ENCODE measurements at places on chromosomes 2 and 18.

DNA sequence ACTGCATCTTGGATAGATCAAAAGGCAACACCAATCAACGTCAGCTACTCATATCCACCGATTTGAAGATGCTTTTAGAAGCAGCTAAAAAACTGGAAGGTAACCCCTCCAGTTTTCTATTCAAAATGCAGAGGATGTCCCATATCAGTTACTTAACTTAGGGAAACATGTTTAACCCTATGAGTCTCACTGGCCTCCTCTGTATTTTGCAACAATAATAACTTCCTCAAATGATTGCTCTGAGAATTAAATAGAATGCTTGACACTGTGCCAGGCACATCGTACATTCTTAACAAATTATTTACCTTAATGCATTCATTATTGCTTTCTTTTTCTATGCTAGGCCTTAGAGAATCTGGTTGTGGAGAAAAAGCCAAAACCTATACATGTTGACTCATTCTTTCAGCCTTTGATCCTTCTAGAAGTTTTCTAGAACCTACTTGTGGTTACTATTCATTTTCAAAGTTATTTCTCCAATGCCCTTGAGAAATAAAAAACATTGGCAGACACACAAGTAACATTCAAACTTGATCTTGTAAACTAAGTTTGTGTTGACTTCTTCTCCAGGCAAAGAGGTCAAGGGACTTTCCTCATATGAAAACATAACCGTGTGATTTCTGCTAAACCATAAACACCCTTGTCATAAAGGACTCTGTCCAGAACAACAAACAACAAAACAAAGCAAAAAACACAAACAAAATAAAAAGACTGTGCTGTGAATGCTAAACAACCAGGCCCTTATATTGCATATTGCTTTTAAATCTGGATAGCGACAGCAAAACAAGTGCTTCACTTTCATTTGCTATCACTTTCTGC is 4.6 kb downstream of the DOCK10 start:
- DNase-seq = no peak

DNA sequence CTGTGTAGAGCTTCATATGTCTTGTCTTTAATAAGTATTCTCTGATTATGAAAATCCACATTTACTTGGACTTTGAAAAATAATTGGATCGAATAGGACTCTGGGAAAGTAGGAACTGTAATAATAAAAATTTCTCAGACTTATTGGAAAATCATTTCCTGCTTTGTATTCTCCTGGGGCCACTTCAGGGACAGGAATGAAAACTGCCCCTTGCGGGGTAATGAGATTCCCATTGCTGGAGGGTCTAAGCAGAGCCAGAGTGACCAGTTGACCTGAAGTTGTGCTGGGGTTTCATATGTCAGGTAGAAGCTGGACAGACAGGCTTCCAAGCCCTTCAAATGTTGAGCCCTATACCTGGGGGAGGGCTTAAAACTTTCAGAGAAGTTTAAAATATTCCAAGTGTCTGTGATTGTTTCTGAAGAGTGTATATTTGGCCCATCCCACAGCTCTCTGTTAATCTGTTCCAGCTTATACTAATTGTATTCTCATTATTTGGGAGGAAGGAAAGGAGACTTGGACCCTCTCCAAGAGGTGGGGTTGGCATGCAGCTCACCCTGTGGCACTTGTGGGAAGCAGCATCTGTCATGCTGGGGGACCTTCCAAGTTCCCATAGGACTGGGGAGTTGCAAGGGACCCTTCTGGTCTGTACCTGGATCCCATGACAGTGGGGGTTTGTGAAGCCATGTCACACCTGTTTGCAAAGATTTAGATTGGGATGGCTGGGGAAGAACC is 268.7 kb upstream of the ATP5MC3 start:
- no peak for DNase-seq

GRCh38 chr18:48750485-48751175 is 200.1 kb downstream of the SMAD7 start:
- DNase-seq = no peak

DNA sequence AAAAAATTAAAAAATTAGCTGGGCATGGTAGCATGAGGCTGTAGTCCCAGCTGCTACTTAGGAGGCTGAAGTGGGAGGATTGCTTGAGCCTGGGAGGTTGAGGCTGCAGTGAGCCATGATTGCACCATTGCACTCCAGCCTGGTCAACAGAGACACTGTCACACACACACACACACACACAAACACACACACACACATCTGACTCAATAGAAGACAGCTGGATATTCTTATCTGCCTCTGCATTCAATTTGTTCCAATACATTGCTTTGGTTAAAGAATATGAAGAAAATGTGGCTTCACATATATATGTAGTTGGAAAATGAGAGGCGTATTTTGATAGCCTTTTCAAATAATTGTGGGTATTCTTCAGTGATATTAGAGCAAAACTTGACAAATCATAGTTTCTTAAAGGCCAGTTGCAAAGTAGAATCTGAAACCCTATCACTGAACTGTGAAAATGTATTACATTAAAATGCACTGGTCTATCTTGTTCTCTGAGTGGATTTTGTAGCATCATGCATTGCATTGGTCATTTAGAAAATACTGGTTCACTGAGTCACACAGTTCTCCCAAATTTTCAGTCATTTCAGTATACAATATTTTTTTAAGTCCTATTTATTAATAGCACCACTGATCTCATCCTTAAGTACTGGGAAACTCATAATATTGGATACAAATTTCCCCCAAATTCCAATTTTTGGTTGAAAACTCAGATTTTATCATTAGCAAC is 140.9 kb downstream of the MCFD2 start:
- DNase-seq = no peak

- no peak for DNase-seq
Measured at GRCh38 chr2:181319286-181319685, 137.9 kb upstream of the ITGA4 start.

DNA sequence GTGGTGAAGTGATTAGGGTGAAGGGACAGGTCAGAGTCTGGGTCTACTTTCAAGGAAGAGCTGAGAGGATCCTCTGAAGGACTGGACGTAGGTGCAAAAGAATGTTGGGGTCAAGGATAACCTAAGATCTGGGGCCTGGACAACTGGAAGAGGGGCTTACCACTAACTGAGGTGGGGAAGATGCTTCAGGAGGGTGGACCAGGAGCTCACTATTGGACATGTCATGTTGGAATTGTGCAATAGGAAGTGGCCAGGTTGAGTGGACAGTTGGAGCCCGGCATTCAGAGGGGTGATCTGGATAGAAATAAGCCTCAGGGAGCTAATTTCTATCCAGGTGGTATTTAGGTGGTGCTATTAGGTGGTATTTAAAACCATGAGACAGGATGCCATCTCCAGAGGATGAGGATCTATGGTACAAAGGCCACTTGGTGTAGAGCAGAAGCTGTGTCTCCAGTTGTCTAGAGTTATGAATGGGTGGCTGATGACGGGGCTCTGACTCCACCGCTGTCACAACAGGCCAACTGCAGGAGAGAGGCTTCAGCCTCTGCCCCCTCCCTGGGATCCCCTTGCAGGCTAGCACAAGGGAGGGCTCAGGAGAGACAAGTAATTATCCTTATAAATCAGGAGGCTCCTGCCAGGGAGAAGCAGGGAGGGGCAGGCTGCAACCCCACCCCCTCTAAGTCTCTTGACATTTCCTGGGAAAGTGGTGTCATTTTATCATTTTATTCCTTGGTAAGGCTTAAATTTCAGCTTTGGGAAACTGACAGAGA is 158.0 kb downstream of the SMAD7 start:
- DNase-seq = no peak
